Fibroblast of lung (primary cell): ENCODE measurements at places on chromosomes 12 and 14. TPM values are rescaled to one million over a fixed set of nuclear protein-coding genes. Genes with fewer than 3 reads are reported as not detected.

ACSS3 gene
- 2.7 and 10.3 TPM in 2 replicates for polyA plus RNA-seq

FITM1 gene
- not detected in 2 replicates for polyA plus RNA-seq

CELA1 gene
- polyA plus RNA-seq = not detected in 2 replicates

SOX5 gene
- polyA plus RNA-seq = 9.2 and 12.4 TPM in 2 replicates

OAS2 gene
- 1.5 and 2.2 TPM in 2 replicates for polyA plus RNA-seq
